ENCODE measurements at places on chromosomes 3 and 15.

GRCh38 chr3:168839653-168840052 is 743.9 kb upstream of the GOLIM4 start:
- no peak for DNase-seq

- no peak for DNase-seq
These were observed 27.6 kb upstream of the VILL start for GRCh38 chr3:37963016-37963415.

DNA sequence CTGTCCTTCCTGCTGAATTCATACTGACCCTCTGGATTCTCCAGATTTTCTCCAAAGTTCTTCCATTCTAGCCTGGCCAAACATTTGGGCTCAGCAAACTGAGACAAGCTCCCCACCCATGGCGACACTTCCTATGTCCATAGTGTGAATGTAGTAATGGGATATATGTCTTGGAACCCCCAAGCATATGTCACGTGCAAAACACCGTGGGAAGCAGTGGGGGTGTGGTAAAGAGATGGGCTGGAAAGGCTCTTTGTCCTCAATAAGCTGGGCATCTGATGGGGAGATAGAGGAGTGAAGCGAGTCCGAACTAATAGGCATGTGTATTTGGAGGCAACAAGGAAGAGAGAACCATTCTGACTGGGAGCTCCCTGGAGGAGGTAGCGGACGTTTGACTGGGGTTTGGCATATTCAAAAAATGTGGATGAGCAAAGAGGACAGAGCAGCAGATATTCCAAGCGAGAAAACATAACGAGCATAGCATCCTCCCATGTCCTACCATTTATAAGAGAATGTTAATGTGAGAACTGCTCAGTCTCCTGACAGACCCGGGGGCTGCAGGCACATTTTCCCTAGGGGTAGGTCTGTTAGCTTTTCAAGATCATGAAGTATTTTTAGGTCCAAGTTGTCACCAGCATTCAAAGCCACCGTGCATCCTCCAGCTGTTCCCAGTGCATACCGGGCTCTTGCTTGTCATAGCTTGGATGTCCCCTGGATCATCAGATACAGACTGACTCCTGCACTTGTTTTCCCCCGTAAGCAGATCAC is 25.6 kb downstream of the TPM1 start:
- DNase-seq = no peak

DNA sequence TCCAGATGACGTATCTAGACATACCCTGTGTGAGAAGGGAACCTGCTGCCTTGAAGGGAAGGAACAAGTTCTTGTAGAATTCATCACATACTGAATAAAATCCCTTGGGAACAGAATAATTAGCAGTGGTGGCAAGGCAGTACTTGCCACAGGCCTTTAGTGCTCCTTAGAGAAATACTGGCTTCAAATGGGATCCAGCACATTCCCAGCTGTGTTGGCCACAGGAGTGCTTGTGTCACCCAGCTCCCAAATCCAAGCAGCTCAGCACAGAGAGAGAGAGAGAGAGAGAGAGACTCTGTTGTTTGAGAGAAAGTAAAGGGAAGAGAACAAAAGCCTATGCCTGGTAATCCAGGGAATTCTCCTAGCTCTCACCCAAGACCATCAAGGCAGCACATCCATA is 969.0 kb upstream of the ALCAM start:
- no peak for DNase-seq

GRCh38 chr3:52277071-52277964 is 1.1 kb downstream of the WDR82 start:
- peak; percentile 47 for DNase-seq

DNA sequence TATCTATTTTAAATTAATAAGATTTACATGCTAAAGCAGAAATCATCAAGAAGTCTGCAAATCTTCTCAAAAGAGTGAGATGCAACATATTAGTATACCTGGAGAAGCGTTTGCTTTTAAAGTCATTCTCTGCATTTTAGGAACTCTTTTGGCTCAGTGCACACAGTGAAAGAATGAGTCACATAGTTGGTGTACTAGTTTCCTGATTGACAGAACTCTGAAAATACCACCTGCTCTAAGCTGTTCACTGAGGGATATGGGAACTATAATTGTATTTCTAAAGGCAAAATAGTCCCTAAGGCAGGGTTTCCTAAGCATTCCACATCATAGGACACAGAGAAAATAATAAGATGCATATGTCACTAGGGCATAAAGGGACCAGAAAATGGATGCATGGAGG is 838.5 kb downstream of the DIPK2A start:
- no peak for DNase-seq

DNA sequence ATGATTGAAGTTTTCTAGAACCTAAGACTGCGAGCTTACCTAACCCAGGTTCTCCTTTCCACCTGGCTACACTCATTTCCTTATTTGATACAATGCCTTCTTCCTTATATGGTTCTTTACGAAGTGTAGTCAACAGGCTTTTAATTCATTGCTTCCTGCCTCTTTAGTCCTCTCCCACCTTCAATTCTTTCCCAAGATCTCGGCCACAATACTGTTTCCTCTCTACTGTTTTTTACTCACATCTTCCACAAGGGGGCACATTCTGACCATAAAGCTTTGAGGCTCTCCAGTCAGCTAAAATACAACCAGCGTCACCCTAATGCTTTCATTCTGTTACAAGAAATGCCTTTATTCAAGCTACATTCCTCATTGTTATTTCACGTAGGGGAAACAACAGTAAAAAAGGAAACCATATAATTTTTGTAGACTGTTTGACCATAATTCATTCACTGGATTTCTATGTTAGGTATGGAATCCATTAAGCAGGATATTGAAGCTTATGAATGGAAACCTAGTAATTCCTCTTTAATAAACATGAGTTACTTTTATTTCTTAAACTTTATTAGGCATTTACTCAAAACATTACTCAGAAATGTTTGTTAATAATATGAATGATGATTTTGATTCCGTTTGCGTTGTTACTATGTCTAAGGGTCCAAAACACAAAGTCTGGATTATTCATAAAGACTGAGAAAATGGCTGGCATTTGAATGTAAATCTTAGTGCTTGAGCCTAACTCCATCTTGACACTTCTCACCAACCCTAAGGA is 29.5 kb upstream of the VEPH1 start:
- peak; percentile 81 for DNase-seq

GRCh38 chr3:29293421-29293820 is 12.6 kb downstream of the RBMS3 start:
- DNase-seq = no peak

GRCh38 chr15:31160740-31161495 is 59.4 kb upstream of the TRPM1 start:
- no peak for DNase-seq

All from HT-29 (cell line).